ENCODE measurements at places on chromosomes 4 and X.

DNA sequence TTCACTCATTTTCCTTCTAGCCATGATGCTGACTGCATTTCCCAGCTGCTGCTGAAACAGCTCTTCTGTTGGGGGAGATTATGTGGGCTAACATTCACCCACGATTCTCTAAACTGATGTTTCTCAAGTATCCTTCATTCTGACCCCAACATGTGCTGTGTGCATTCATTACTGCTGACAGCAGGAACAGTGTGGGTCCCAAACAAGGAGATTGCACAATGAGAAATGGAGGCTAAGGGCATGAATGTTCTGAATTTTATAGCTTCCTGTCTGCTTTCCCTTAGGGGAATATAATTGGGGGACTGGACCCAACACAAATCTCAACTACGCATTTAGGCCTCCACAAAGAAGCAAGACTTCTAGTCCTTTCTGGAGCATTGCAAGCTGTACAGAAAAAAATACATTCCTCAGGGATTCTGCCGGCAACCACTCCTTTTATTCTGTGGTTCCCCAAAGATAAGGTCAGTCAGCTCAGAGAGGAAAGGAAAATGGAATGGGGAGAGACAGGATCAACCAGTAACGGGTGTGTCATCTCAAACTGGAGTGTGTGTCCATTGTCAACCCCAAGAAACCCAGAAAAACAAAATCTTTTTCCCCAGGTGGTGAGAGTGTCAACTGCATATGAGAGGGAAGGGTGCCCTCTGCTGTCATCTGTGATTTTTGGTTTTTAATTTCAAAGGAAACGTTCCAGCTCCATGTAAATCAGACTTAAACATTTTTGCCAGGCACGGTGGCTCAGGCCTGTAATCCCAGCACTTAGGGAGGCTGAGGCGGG, 81.5 kb upstream of the EGFL6 start:
- peak; percentile 61 for DNase-seq

GRCh38 chrX:36434522-36434921, 515.0 kb downstream of the CFAP47 start:
- no peak for DNase-seq

GRCh38 chrX:2710041-2710840, 19.1 kb downstream of the CD99 start:
- DNase-seq, result no peak

- DNase-seq, result no peak
Measured at GRCh38 chrX:96703816-96704215, 19.2 kb downstream of the DIAPH2 start.

- peak; percentile 54 for DNase-seq
Measured at GRCh38 chr4:44927399-44928380, 201.3 kb upstream of the GNPDA2 start.

DNA sequence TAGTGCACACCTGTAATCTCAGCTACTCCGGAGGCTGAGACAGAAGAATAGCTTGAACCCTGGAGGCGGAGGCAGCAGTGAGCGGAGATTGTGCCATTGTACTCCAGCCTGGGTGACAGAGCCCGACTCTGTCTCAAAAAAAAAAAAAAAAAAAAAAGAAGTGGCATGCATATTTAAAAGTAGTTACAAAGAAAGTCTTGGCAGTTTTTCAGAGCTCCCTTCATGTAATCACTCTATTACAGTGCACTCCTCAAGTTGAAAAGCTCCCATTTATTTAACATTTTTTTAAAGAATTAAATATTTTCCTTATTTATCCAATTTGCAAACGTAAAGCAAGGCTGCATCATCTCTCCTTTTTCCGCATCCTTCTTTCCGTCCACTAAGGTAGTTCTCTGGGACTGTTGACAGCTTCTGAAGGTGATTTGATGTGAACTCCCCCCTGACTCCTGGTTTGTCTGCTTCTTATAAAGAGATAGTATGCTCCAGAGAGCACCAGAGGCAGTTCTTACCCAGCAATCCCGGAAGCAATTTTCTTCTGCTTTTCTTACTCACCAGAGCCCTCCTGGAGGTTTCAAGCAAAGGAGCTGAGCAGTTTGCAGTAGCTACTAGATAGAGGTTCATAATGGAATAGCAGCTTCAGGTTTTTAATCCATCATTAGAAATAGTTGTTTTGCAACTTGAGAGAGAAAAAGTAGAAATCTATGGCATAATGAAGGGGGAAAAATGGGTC, 151.0 kb downstream of the PALLD start:
- DNase-seq, result no peak

Measured in renal pelvis (tissue), 12 donors.